ENCODE measurements at places on chromosomes 5 and 9.

DNA sequence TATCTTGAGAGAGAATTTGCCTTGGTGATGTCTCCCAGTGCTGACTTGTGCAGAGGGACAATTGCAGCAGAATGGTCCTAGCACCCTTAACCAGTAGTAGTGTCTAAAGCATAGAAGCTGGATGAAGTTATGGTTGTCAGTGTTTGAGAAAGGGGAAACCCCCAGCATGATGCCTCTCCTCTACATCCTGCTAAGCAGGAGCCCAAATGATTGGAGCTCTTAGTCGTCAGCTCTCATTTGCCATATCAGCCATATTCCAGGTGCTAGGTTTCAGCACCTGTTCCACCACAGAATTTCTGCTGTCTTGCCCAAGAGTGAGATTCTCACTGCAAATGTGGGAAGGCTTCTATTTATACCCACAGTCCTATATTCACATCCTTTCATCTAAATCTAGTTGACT is 43.7 kb upstream of the RFX3 start:
- no peak for DNase-seq

- no peak for DNase-seq
Observed at GRCh38 chr5:7185742-7186141, 210.2 kb upstream of the ADCY2 start.

DNA sequence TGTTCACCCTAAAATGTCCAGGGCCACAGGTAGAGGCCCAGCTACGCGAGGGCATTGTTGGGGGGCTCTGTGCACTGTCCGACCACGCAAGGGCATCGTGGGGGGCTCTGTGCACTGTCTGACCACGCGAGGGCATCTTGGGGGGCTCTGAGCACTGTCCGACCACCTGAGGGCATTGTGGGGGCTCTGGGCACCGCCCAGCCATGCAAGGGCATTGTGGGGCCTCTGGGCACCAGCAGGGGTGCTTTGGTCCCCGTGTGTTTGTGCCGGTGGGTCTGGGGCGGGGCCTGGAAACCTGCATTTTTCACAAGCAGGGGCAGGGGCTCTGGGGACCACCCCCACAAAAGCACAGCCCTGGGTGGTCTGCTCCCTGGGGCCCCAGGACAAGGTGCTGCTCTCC is 41.5 kb upstream of the RXRA start:
- no peak for DNase-seq

DNA sequence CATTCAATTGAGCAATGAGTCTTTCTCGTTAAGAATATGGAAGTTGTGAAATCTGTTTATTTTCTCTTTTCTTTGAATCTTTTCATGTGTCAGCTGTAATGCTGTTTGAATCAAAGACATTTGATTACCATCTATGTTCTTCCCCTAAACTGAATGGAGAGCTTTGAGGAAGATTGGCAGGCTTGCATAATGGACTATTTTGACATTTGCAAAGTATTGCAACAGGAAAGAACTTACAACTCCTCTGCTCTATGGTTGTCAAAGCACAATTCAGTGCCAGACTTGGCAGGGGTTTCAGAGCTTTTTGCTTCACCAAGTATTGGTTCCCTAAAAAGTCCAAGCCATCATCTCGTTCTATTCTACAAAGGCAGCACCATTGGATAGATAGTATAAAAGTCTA is 549.0 kb upstream of the NUDT12 start:
- no peak for DNase-seq

DNA sequence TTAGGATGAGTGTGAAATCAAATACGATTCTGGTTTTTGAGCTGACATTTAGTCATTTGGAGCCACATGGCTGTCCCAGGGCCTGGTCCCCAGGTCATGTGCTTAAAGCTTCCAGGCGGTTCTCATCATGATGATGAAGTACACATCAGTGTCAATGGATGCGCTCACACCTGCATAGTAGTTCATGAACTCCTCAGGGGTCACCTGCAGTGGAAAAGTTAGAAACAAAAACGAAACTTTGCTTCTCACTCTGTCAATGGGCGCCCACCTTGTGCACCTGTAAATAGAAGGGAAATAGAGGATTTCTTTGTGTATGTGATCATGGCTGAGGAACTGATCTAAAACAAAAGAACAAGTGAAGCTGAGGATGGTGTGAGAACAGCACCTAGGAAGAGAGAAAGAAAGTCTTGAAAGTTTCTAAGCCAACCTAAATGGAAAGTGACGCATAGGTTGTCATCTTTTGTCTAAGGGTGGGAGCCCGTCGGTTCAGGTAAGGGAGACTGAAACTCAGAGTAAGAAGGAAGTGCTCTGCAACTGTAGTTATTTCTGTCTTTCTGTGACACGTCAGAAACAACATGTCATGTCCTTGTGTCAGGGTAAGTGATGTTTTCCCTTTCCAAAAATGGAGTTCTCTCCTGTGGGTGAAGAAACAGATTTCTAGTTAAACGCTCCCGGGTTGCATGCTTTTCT is 33.8 kb downstream of the CAPSL start:
- no peak for DNase-seq

GRCh38 chr5:175487514-175488222 is 9.3 kb downstream of the SFXN1 start:
- no peak for DNase-seq

DNA sequence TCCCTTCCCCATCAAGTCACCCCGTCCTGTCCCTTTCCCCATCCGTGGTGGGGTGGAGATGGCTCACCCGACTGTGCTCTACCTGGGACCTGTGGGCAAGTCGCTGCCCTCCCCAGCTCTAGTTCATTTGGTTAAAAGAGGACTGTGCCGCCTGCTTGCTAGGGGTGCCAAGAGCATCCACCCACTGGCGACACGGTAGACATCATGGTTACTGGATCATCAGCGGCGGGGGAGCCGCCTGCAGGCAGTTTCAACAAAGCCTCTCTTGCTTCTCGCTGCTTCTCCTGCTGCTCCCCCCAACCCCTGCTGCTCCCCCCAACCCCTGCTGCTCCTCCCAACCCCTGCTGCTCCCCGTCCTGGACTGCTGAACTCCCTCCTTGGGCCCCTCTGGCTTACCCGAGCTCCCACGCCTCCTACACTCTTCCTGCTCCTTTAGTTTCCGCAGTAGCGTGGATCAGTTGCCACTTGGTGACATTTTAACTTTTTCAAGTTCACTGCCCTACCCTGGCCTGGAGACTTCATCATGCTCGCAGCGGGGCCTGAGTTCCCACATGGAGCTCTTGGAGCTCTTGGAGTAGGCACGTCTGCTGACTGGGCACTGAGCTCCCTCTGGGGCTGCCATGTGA is 22.0 kb upstream of the SCGB3A1 start:
- no peak for DNase-seq

- no peak for DNase-seq
Observed at GRCh38 chr9:36888551-36888950, 145.5 kb downstream of the PAX5 start.

DNA sequence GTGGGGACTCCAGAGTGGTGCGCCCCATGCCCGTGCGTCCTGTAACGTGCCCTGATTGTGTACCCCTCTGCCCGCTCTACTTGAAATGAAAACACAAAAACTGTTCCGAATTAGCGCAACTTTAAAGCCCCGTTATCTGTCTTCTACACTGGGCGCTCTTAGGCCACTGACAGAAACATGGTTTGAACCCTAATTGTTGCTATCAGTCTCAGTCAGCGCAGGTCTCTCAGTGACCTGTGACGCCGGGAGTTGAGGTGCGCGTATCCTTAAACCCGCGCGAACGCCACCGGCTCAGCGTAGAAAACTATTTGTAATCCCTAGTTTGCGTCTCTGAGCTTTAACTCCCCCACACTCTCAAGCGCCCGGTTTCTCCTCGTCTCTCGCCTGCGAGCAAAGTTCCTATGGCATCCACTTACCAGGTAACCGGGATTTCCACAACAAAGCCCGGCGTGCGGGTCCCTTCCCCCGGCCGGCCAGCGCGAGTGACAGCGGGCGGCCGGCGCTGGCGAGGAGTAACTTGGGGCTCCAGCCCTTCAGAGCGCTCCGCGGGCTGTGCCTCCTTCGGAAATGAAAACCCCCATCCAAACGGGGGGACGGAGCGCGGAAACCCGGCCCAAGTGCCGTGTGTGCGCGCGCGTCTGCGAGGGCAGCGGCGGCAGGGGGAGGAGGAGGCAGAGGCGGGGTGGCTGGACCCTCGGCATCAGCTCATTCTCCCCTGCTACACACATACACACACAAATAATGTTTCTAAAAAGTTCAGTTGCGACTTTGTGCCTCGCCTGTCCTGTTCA is 668 bp downstream of the GLIS3 start:
- DNase-seq: no peak

GRCh38 chr9:4333231-4333740 is 33.4 kb upstream of the GLIS3 start:
- no peak for DNase-seq

DNA sequence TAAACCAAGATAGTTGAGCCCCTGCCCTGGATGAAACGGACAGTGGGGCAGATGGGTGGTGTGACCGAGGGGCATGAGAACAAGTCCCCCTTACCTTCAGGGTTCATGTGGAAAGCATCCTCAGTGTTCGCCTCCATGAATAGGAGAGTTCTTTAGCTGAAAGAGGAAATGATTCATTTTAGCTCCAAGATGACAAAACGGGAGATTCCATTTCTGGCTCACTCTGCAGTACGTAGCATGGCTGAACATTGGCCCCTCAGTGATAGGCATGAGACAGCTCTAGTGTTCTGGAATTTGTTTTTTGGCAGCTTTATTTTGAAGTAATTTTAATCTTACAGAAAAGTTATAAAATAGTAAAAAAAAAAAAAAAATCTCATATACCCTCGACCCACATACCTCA is 70.2 kb upstream of the AGXT2 start:
- no peak for DNase-seq

DNA sequence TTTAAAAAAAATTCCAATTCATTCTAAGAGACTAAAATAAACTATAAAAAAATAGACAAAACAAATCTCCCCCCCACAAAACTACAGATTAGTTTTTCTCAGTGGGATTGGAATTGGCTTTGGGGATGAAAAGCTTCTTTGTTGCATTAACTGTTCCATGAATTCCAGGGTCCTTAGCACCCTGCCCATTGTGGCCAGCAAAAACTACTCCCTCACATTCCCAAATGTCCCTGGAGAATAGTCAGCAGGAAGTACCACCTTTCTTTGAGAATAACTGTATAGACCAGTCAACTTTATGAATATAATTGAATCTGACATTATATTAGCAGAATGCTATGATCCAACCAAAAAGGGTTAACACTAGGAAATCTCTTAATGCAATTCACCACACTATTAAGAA is 147.9 kb downstream of the LPAR1 start:
- DNase-seq: no peak

GRCh38 chr5:108437425-108437824 is 55.5 kb upstream of the FBXL17 start:
- no peak for DNase-seq

DNA sequence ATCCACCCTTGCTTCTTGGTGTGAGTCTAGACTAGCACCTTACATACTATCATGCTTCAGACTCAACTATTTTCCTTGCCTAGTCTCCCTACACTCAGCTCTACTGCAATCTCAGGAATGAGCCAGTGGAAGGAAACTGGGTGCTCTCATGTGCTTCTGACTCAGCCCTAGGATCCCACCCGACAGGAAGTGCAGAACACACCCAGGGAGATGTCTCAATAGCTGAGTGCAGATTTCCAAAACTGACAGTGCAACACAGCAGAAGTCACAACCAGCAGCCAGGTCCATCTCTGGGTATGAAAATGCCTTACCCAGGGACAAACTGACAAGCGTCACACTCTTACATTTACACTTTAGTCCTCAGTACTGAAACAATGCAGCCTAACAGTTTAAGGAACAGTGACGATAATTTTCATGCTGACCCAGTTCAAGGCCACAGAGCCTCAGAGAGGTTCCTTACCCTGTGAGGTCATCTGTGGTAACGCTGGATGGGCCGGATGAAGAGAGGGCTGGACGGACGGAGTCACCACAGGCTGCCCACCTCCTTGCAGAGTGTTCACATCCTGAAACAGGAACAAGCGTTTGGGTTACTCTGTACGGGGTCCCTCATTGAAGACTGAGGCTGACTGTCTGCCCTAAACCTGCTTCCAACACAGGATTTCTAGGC is 33.0 kb downstream of the FKBP15 start:
- no peak for DNase-seq

GRCh38 chr5:41277476-41278245 is 64.3 kb upstream of the C6 start:
- no peak for DNase-seq

GRCh38 chr5:135993335-135993879 is 35.4 kb upstream of the TGFBI start:
- no peak for DNase-seq

DNA sequence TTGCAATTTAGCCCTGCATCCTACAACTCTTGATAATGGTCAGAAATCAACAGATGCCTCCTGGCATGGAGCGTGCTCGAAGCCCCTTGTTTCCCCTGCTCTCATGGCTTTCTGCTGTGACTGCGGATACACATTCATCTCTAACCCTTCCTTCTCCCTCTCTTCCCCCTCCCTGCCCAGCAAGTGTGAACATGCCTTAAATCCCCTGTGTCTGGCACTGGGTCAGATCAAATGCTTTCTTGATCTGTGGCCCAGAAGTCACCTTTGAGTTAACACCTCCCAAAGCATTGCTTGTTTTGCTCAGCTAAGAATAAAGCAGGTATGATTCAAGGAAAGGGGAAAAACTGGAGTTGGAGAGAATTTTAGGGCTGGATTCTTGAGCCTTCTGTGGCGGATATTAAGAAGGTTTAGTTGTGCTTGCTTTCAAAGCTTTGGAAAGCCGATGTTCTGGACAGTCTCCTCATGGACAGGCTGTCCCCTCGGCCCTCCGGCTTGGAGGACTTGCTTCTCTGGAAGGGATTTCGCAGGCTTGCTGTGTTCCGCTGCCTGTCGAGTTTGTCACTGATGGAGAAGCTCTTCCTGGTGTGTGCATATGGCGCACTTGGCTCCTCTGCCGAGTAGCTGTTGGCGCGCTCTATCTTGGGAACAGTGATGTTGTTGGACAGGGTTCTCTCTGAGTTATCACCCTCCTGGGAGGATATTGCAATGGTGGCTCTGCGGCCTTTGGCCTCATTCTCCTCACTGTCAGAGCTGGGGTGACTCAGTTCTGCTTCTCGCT is 121.3 kb upstream of the KLF9 start:
- no peak for DNase-seq

DNA sequence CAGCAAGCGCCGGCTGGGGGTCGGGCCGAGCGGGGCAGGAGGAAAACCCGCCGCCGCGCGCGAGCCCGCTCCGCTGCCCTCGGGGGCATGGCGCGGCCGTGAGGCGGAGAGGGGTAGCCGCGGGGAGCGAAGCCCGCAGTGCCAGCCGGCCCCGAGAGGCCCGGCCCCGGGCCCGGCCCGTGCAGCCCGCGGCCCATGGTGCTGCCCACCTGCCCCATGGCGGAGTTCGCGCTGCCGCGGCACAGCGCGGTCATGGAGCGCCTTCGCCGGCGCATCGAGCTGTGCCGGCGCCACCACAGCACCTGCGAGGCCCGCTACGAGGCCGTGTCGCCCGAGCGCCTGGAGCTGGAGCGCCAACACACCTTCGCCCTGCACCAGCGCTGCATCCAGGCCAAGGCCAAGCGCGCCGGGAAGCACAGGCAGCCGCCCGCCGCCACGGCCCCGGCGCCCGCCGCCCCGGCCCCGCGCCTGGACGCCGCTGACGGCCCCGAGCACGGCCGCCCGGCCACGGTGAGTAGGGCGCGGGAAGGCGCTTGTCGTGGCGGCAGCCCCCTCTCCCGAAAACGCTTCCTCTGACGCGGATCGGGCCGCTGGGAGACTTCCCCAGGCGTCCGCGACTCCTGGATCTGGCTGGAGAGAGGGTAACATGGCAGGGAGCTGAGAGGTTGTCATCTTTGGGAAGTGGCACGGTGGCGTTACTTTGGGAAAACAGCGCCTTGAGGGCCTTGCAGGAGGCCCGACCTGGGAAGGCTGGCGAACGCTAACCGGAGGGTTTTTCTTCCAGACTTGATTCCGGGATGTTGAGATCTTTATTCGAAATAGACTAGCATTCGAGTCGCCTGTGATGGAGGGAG is 523 bp downstream of the MAML1 start:
- DNase-seq: no peak

GRCh38 chr9:14722391-14723035 is at the start of gene CER1:
Gene CER1, minus strand, starts transcription at chr9:14722733. Its CDS starts 61 bp downstream, at chr9:14722672.
- DNase-seq: no peak
